ENCODE measurements at places on chromosomes 5 and 9.

GRCh38 chr5:52328220-52328806, 459.4 kb upstream of the ITGA1 start:
- DNase-seq, result no peak

DNA sequence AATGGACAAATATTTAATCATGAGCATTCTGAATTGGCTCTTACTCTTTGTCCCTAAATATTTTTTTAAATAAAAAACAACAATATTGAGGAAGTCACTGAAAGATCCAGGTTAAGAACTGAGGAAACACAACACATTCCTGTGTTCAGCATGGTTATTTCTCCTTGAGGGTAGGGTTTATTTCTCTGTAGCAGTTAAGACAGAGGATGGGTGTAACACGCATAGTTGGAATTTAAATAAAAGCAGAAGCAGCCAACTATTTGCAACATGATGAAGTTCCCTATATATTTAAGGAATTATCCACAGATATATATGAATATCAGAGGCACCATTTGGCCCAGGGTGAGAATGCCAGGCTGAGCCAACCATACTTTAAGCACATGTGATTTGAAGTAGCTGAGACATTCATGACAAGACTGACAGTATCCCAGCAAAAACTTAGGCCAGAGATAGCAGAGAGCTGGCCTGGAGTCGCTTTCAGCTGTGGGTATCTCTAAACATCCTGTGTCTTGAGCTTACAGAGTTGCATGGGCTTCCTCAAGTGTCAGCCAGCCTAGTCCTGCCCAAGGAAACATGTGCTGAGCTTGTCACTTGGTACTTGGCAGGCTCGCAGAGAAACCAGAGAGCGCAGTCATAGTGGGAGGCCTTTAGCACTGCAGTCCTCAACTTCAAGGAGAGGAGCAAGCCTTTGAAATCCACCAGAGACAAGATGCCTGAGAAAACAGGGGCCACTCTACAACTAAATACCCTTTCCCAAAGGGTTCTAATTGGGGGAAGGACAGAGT, 43.6 kb downstream of the SEMA5A start:
- no peak for DNase-seq

GRCh38 chr5:178982941-178983340, 12.2 kb downstream of the GRM6 start:
- DNase-seq, result no peak

DNA sequence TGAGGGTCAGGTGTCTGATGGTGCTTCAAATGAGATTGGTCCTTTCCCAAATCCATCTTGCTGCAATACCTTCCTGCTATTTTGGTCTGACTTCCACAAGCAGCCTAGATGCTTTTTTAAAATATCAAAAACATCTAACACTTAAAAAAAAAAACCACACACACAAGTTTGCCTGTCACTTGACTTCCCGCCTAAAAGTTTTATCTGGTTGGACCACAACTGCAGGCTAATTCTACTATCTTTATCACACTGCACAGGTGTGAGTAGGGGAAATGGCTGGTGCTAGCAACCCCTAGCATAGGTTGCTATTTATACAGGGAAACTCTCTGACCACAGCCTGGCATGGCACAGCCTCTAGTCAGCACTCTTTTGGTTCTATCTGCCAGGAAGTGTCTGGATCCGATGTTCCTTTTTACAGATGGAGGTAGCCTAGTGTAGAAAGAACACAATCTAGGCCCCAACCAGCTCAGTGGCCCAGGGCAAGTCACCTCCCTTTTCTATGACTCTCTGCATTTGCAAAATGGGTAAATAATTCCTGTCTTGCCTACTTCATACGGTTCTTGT, at the start of gene HEMGN:
TSS of gene HEMGN (minus strand) at position 92 of the 564 bp plus-strand sequence. CDS start at position 56, 36 bp downstream.
- DNase-seq, result no peak

DNA sequence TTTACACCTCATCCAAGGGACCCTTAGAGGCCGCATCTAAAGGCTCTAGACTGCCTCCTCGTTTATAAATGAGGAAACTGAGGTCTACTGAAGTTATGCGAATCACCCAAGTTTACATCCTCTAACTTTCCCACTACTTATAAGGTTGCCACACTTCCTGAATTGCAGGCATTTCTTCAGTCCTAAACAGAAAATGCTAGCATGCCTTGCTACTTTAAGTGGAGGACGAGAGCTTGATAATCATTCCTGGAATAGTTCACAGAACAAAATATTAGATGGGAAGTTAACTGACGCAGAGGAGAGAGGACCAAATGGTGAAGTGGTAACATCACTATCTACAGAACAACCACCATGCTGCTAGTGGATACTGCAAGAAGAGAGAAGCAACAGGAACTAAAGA, 85.8 kb downstream of the GNAQ start:
- DNase-seq, result no peak

DNA sequence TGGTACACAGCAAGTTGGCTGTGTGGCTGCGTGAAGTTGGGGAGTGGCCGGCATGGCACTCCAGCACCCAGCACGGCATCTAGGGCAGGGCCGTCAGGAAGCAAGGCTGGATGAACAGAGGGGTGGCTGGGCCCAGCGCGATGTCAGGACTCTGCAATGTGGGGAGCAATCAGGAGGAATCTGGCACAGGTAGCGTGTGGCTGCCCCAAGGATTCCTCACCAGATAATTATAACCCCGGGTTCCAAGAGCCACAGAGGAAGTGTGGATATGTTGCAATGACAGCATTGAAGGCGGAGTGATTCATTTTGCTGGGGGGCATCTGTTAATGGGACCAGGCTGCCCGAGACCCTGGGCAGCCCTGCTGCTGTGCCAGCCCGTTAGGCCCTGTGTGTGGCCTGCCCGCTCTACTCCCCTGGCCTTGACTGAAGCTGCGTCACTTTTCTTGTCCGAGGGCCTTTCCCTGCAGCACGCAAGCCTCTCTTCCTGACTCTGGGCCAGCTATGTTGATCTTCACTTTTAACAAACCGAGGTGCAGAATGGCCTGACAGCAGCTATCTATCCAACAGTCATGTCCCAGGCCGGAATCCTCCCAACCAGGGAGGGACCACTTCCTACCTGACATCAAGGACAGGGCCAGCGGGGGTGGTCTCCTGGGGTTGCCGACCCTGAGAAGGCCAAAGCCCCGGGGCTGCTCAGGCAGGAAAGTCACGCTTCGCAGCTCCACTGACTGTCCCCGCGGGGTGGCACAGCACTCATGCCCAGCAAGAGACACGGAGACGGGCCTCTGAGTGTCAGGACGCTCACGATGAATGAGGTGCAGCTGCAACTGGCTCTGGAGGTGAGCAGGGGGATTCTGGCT, 118.0 kb upstream of the PHYKPL start:
- no peak for DNase-seq

DNA sequence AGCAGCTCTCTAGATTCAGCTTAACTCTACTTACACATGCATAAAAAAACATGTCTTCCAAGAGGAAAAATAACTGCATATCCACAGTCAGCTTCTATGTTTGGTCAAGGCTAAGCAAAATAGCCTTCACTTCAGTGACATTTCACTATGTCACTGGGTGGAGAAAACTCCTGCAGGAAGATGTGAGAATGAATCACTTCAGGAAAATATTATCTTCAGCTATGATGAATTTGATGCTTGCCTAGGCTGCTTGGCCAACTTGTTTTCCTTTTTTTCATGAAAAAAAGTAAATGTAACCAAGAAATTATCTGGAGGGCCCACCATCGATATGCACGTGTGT, 143.0 kb upstream of the ZNF608 start:
- DNase-seq, result no peak

GRCh38 chr5:123943151-123943550, 431.2 kb downstream of the CSNK1G3 start:
- DNase-seq, result no peak

- no peak for DNase-seq
Observed at GRCh38 chr5:150305557-150305956, 2.9 kb upstream of the ARSI start.

Measured in foreskin melanocyte (primary cell).